ENCODE measurements at places on chromosomes 3 and 15.

DNA sequence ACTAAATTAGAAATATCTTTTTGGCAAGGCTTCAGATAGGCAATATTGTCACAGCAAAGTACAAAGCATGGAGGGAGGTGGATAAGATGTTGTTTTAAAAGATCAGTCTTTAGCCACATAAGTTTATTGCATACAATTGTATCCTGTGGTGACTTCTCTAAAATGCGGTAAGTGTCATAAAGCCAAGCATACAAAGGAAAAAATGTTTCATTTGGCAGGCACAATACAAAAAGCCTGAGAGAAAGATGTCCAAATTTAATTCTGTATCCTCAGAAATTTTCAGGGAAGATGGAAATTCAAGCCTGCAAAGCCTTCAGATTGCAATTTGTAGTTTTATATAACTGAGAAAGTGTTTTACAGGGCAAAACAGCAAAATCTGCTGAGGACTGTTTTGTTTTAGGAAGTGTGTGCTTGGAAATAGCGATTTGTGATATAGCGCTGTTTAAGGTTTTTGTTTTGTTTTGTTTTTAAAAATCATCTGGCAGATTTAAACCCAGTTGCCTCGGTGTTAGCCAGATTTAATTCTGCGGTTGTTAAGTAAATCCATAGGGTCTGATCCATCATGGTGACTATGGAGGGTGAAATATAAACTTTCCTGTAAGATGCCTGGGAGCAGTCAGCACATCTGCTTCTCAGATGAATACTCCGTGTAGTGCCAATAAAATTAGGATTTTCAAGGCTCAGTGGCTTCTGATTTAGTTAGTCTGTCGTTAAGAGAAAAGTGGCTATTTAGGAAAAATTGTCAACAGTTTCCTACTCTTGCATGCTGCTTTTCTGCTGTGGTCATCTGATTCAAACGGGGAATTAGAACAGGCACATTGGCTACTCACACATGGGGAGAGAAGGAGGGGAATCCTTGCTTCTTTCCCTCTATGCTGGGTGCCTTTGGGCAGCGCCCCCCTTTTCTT, 8.0 kb downstream of the KAT2B start:
- DNase-seq, result no peak

- no peak for DNase-seq
Measured at GRCh38 chr3:53970661-53971060, 79.0 kb upstream of the SELENOK start.

- DNase-seq, result peak; percentile 48
Measured at GRCh38 chr3:46378426-46378942, 7.7 kb downstream of the CCR5 start.

- no peak for DNase-seq
Measured at GRCh38 chr15:63418811-63419210, 37.2 kb upstream of the CA12 start.

DNA sequence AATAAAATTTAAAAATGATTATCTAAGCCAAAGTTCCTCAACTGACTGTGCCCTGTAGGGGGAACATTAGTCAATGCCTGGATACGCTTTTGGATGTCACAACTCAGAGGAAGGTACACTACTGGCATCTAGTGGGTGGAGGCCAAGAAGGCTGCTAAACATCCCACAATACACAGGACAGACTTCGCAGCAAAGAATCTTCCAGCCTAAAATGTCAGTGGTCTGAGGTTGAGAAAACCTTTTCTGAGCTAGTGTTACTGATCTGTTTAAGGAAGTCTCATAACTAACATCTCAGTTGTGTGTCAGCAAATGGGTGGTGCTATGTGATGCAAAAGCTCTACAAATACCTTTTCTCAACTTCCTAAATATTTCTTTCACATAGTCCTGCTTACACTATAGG, 20.9 kb upstream of the LDHAL6B start:
- no peak for DNase-seq

DNA sequence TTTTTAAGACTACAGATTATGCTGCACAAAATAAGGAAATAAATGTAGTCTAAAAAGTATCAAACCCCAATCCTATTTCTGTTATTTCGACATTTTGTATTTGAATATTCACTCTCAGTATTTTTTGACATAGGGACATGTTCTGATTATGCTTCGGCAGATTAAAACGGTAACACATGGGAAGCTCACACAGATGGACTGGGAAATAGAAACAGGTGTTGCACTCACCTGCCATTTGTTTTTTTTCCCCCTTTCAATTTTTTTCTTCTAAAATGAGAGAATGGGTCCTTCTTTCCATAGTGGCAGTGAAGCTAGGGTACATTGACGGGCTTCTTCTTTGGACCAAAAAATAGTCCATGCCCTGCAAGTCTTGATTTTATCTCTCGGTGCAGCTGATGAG, 163.1 kb downstream of the MYRIP start:
- no peak for DNase-seq

GRCh38 chr3:30475038-30475808, 131.2 kb upstream of the TGFBR2 start:
- peak; percentile 40 for DNase-seq

- no peak for DNase-seq
Measured at GRCh38 chr3:172154768-172155664, 115.6 kb downstream of the FNDC3B start.

DNA sequence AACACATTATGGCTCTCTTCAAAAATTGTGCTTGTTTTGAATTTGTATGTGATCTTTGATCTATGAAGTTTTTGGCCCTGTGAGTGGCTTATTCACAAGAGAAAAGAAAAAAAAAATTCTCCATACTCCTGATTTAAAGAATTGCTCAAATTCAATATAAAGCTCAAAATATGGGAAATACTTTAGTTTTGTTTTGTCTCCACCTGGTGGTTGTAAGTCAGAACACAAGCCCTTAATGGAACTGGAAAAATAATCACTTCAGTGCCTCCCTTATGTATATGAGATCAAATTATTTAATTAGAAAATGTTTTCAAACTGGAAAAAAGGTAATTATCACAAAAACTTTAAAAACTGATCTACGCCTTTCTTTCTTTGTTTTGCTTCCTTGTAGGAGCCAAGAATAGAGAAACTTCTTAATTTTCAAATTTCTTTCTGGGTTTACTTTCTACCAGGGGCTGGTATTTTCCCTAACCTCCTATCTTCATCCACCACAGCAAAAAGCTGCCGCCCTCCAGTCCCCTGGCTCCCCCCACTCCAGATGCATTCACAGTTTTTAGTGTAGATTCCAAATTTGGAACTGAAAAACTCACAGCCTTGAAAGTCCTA, 50.6 kb downstream of the SERP1 start:
- no peak for DNase-seq

GRCh38 chr3:124283652-124284023, 291.7 kb upstream of the ROPN1 start:
- no peak for DNase-seq

DNA sequence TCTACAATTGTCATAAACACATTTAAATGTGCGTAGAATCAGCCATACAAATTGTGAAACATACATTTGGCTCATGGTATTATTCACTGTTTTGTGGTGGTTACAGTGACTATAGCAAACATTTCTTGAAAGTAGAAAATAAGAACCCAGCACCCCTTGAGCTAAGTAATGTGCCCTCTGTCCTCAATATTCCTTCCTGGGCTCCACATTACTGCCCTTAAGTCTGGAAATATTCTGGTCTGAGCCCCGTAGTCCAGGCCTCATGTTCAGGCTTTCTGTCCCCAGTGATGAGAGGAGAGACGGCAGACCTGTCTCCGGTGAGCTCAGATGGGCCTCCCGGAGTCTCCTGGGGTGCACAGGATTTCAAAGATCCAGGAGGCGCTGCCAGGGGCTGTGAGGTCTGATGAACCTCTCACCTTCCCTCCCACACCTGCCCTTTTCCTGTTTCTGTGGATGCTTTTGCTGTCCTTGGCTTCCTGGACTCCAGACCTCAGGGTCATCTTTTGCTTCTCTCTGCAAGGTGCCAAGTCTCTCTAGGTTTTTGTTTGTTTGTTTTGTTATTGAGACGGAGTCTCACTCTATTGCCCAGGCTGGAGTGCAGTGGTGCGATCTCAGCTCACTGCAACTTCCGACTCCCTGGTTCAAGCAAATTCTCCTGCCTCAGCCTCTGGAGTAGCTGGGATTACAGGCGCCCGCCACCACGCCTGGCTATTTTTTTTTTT, 8.8 kb upstream of the MUC20 start:
- DNase-seq, result no peak

- DNase-seq, result no peak
Measured at GRCh38 chr15:98924401-98925049, 83.1 kb downstream of the PGPEP1L start.

GRCh38 chr15:60407415-60407805, 9.6 kb upstream of the ANXA2 start:
- DNase-seq, result no peak

DNA sequence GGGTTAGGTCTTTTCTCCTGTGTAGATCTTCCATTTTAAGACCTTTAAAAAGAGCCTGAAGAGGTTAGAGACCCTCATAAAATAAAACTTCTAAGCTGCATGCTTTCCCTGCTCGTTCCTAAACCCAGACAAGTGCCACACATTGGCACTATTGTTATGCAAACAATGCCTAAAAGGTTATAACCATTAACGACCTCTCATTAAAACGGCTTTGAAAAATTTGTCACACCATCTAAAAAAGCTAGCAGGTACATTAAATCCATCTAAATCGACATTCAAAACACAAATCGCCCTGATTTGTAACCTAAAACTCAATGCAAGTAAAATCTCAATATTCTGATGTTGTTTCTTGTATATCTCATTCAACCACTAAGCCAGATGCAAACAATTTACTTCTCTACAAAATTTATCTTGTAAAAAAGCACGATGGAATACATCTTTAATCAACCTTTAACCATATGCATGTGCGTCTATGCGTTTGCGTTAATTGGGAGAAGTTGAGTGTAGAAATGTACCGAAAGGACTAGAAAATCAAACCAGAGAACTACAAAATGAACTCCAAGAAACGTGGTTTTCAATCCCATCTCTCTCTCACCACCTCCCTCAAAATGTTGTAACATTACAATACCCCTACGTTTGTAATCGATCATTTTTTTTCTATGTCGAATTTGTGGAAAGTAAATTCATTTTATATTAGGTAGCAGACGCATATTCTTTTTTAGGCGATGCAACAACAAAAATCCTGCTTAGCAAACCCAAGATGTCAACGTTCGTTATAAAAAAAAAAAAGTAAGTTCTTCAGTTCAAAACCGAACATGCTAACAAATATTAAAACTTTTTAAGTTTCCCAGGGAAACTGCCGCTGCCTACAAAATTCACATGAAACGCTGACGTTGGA, 1.2 kb downstream of the ALDH1A2 start:
- DNase-seq, result no peak

DNA sequence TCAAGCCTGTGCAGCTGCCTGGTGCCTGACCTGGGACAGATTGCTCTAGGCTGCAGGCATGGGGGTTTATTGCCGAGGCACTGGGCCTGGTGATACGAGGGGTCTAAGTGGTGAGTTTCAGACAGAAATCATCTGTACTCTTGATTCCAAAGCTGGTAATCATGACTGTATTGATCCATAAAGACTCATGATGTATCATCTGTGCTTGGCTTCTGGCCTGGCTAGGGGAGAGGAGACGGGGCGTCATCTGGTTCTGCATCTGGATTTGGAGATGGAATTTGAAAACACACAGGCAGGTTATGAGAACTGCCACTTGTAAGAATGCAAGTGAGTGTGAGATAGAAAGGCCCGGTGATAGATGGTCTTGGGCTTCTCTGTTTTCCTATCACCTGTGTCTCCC, 337.4 kb upstream of the C2CD4B start:
- no peak for DNase-seq

GRCh38 chr3:117473981-117474538, 764.5 kb downstream of the TUSC7 start:
- DNase-seq, result no peak

GRCh38 chr15:82301296-82302016, 38.8 kb downstream of the SAXO2 start:
- DNase-seq, result no peak

DNA sequence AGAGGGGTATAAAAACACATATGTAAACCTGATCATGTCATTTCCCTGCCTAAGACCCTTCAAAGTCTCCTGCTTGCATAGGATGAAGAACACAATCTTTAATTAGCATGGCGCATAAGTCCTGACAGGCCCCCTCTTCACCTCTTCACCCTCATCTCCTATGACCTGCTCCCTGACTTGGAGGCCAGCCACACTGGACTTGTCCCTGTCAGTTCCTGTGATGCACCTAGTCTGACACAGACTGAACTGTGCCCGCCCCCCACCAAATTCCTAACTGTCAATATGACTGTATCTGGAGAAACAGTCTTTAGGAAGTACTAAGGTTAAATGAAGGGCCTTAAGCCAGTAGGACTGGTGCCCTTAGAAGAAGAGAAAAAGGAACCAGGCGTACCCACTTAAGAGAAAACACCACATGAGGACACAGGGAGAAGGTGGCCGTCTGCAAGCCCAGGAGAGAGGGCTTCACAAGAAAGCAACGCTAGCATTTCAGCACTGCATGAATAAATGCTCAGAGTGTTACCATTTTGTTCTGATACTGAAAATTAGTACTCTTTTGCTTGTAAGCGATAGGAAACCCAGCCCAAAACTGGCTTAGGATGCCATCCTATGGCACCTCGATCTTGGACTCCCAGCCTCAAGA, 34.0 kb downstream of the MRPL46 start:
- DNase-seq, result no peak

DNA sequence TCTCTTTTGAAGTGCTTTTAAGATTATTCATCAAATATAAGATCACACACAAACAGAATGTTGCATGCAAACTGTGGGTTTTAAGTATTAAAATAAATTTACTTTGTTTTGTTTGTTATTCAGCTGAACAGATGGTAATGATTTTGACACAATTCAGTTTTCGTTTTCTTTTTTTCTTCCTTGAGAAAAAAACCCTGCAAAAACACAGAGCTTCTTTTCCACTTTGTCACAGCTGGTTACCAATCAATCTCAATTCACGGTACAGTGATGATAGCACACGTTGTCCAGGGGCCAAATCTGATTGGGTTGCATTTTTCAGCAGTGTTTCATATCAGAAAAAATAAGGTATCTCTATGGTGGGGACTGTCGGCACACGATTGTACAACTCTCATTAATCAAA, 473.6 kb downstream of the ROBO2 start:
- DNase-seq, result no peak

DNA sequence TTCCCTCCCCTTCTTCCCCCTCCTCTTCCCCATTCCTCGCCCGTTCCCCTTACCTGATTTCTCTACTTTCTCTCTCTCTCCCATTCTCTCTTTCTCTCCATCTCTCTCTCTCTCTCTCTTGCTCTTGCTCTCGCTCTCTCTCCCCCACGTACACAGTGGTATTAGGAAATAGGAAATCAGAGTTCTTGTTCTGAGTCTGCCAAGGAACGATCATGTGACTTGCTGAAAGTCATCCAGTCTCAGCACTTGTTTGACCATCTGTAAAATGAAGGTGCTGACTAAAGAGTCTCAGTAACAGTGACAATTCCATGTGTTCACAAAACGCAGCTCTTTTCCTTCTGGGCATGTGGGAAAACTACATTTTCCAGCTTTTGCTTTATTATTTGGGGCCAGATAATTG, 445.0 kb upstream of the TGFBR2 start:
- DNase-seq, result no peak

GRCh38 chr3:195893044-195893395, 15.3 kb downstream of the TNK2 start:
- DNase-seq, result no peak

GRCh38 chr3:58384381-58385090, 49.1 kb downstream of the PDHB start:
- no peak for DNase-seq
